ENCODE measurements at places on chromosomes 11 and 22. TPM values are rescaled to one million over a fixed set of nuclear protein-coding genes. Genes with fewer than 3 reads are reported as not detected.

DNA sequence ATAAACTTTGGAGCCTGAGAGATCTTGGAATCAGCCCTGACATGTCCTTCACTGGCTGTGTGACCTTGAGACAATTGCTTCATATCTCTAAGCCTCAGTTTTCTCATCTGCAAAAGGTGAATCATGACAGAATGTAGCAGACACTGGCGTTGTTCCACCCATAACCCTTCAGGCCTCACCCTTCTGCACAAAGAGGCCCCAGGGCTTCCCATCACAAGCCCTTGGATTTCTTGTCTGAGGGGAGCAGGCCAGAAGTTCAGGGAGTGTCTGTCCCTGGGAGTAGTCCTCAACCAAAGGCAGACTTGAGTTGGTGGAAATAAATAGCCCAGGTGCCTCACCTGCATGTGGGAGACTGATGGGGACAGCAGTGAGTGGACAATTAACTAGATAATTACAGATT, 16.6 kb downstream of the FGF3 start:
- no peak overlapping the region for H3K27ac ChIP-seq
- H3K36me3 ChIP-seq: no peaks in the 10 kb centered on the region
- DNase-seq: no peak
- peaks cover 8% of the 10 kb centered on the region for H3K27me3 ChIP-seq

TRIM29 gene
- not detected for total RNA-seq

DNA sequence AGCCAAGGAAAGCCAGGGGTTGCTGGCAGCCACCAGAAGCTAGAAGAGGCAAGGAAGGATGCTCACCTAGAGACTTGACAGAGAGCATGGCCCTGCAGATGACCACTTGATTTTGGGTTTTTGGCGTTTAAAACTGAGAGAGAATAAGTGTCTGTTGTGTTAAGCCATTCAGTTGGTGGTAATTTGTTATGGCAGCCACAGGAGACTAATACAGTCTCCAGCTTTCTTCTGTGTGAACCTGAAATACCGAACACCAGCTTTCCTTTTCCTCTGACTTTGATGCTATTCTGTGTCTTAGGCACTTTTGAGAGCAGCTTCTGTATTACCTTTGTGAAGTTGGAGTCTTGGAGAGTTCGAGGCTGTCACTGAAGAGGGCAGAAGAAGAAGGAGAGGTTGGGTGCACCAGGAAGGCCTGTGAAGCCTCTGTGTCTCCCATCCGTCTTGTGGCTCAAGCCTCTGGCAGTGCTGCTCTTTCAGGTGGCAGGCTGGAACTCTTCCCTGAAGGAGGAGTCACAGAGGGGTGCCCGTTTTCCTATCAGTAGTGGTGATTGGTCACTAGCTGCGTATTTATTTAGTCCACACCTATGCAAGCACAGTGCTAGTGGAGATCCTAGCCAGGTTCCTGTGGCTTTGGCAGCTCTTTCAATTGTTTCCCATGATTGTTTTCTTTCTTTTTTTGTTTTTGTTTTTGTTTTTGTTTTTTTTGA, 2.5 kb downstream of the TBC1D22A start:
- H3K4me3 ChIP-seq: no peak overlapping the region
- DNase-seq: no peak
- no peak overlapping the region for H3K27ac ChIP-seq

CENATAC gene
- 31.6 TPM for total RNA-seq

NRXN2 gene
- 2.7 TPM for total RNA-seq

DNA sequence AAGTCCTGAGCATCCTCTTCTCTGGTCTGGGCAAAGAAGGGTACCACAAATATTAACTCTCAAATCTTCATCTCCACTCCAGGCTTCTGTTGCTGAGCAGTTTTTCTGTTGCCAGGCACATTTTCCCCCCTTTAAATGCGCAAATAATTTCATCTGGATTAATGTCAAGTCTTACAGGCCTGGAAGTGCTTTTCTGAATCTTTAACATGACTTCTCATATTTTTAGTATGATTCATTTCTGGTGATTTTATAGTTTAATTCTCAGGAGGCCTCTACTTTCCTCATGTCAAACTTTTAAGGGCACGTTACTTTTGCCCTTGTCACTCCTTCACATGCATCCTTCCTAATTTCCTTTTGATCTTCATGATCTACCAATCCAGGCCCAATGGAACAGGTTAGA, 510.2 kb downstream of the METTL15 start:
- H3K27me3 ChIP-seq: no peaks in the 10 kb centered on the region
- H3K36me3 ChIP-seq: no peaks in the 10 kb centered on the region
- H3K4me1 ChIP-seq: peaks cover 37% of the 10 kb centered on the region

- no peaks in the 10 kb centered on the region for H3K36me3 ChIP-seq
- peaks cover 29% of the 10 kb centered on the region for H3K4me1 ChIP-seq
- peak overlapping the region; percentile 97 for H3K27ac ChIP-seq
- DNase-seq: no peak
Observed at GRCh38 chr22:30159561-30160353, 79.5 kb downstream of the HORMAD2 start.

DNA sequence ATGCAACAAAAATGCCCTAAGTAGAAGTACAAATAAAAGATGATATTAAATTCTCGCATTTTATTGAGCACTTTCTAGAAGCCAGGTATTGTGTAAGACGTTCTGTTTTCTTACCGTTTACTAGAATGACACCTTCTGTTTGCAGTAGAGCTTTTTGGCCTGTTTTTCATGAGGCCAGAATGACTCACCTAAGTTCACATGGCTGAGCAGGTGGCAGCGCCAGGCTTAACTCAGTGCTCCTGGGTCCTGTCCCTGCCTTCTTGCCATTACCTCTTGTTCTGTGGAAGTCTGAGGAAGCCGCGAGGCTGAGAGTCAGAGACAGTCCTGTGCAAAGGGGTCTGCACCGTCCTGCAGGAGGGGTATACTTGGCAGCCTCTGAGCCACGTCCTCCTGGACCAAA, 113.8 kb downstream of the ATXN10 start:
- no peak for DNase-seq
- peaks cover 9% of the 10 kb centered on the region for H3K36me3 ChIP-seq
- peak overlapping the region; percentile 62 for H3K27ac ChIP-seq
- peaks cover 74% of the 10 kb centered on the region for H3K4me1 ChIP-seq

DNA sequence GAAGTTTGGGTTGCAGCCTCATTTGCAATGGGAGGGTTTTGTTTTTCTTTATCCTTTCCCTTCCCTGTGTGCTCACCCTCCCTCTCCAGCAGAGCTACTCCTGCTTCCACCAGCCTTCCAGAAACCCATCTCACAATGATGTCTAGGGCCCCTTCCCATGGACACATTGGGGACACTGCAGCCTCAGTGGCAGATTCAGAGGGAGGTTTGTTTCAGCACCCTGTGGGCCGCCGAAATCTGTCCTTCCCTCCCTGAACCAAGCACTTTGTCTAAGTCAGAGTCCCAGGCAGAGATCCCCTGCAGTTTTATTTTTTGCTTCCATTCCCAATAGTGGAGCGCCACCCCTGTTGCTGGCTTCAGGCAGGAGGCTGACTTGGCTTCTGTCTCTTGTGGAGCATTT, 8.6 kb upstream of the SYNGR1 start:
- no peaks in the 10 kb centered on the region for H3K36me3 ChIP-seq
- H3K4me1 ChIP-seq: peaks cover 4% of the 10 kb centered on the region
- peaks cover 5% of the 10 kb centered on the region for H3K27me3 ChIP-seq
- no peak overlapping the region for H3K4me3 ChIP-seq
- no peak for DNase-seq

CLMP gene
- 24.8 TPM for total RNA-seq

KIRREL3 gene
- total RNA-seq: 1.9 TPM

DNA sequence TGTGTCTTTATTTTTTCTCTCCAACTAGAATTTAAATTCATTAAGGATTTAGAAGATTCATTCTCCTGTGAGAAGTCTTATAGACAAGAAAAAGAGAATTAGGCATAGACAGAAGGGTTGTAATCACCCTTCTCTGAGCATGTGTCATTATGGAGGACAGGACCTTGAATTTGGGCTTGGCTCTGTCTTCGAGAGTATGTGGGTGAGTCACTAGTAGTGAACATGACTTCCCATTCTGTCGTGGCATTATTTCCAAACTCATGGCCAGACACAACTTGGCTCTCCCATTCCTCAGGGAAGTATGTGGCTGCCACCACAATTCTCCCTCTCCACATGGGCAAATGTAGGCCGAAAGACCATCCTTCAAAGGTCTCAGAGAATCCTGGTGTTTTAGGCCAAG, 14.3 kb upstream of the ANKK1 start:
- no peak for DNase-seq
- peaks cover 2% of the 10 kb centered on the region for H3K36me3 ChIP-seq
- H3K4me3 ChIP-seq: no peak overlapping the region
- H3K27ac ChIP-seq: no peak overlapping the region
- peaks cover 4% of the 10 kb centered on the region for H3K4me1 ChIP-seq
- H3K27me3 ChIP-seq: peaks cover 5% of the 10 kb centered on the region

DNA sequence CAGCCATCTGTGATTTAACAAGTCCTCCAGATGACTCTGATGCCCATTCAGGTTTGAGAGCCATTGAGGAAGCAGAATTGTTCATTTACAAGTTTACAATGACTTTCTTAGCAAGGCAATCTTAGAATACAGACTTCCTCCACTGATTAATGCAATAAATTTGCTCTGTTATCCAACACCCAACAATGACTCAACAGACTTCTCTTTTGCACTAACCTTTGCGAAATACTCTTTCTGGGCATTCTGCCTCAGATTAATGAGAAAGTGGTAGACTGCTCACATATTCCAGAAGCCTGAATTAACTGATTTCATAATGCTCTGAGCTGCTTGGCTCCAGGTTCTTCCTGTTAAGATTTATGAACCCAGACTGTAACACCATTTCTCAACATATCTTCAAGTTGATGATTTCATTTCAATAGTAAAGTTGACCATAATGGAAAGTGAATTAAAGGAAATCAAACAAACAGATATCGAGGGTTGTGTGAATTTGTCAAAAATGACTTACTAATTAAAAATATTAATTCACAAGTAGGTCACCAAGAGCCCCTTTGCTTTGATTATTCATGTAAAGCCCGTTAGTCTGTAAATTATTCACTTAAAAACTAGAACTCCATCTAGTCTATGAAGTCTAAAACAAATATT, 70.5 kb upstream of the BLID start:
- peaks cover 2% of the 10 kb centered on the region for H3K36me3 ChIP-seq
- H3K27ac ChIP-seq: peak overlapping the region; percentile 31
- no peak for DNase-seq
- no peaks in the 10 kb centered on the region for H3K27me3 ChIP-seq
- H3K4me3 ChIP-seq: no peak overlapping the region
- H3K4me1 ChIP-seq: peaks cover 46% of the 10 kb centered on the region

CARD18 gene
- not detected for total RNA-seq

- no peak for DNase-seq
- H3K4me1 ChIP-seq: peaks cover 7% of the 10 kb centered on the region
- no peak overlapping the region for H3K4me3 ChIP-seq
- H3K27ac ChIP-seq: no peak overlapping the region
- H3K36me3 ChIP-seq: no peaks in the 10 kb centered on the region
Observed at GRCh38 chr11:40337118-40337517, 1122.3 kb downstream of the LRRC4C start.

GRCh38 chr11:103703954-103704353, 332.5 kb upstream of the DDI1 start:
- no peak overlapping the region for H3K4me3 ChIP-seq
- H3K27me3 ChIP-seq: no peaks in the 10 kb centered on the region
- no peak for DNase-seq
- H3K4me1 ChIP-seq: peaks cover 1% of the 10 kb centered on the region
- no peak overlapping the region for H3K27ac ChIP-seq
- H3K36me3 ChIP-seq: no peaks in the 10 kb centered on the region

DNA sequence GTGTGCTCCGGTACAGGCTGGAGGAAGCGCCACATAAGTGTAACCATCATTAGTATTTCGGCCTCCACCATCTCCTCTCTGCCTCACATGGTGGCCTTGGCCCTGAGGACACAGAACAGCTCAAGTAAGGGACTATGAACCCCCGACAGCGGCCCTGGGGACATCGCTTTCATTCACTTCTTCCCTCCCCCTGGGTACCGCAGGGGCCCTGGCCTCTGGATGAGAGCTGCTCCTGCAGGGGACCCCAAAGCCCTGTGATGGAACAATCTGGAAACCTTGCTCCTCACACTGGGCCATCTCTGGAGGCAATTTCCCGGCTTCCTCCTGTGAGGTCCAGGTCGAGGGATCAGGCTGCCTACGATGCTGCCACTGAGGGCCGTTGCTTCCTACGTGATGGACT, 565.5 kb downstream of the BRD1 start:
- no peaks in the 10 kb centered on the region for H3K27me3 ChIP-seq
- no peak overlapping the region for H3K4me3 ChIP-seq
- peak; percentile 79 for DNase-seq
- H3K4me1 ChIP-seq: no peaks in the 10 kb centered on the region
- H3K36me3 ChIP-seq: no peaks in the 10 kb centered on the region

DNA sequence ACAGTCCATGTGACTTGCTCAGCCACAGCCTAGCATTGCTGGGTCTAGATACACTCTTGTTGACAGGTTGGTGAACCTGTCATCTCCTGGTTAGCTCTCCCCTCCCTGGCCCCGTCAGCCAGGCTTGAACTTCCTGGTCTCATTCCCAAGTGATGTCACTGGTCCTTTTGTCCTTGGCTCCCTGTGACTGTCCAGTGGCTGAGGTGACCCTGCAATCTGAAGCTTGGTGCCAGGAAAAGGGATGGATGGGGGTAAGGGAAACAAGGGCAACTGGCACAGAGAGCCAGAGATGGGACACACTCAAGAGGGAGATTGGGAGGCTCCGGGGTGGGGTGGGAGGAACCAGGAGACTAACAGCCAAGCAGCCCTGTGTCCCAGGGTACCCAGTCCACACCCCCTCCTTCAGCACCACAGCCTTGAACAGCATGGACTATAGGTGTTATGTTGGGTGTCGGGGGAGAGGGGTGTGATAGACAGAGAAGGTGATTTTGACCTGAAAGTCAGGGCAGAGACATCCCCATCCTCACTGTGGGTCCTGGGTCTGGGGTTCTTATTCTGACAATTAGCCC, 63.8 kb upstream of the THY1 start:
- DNase-seq: peak; percentile 48
- no peaks in the 10 kb centered on the region for H3K4me1 ChIP-seq
- H3K4me3 ChIP-seq: no peak overlapping the region
- peaks cover 45% of the 10 kb centered on the region for H3K27me3 ChIP-seq
- no peak overlapping the region for H3K27ac ChIP-seq

ABTB2 gene
- 0.89 TPM for total RNA-seq

- no peaks in the 10 kb centered on the region for H3K36me3 ChIP-seq
- H3K27ac ChIP-seq: no peak overlapping the region
- no peaks in the 10 kb centered on the region for H3K4me1 ChIP-seq
- H3K27me3 ChIP-seq: no peaks in the 10 kb centered on the region
- no peak for DNase-seq
Observed at GRCh38 chr11:108545909-108546501, 47.6 kb downstream of the EXPH5 start.

SERPIND1 gene
- total RNA-seq: not detected

MRGPRE gene
- not detected for total RNA-seq

GRCh38 chr22:25702040-25702439, 39.9 kb upstream of the MYO18B start:
- H3K27ac ChIP-seq: no peak overlapping the region
- no peak overlapping the region for H3K4me3 ChIP-seq

MPEG1 gene
- total RNA-seq: not detected

GRCh38 chr11:126844789-126845188, 155.8 kb downstream of the KIRREL3 start:
- H3K27me3 ChIP-seq: no peaks in the 10 kb centered on the region
- no peak overlapping the region for H3K27ac ChIP-seq

- no peak for DNase-seq
- H3K27me3 ChIP-seq: peaks cover 3% of the 10 kb centered on the region
- peaks cover 2% of the 10 kb centered on the region for H3K36me3 ChIP-seq
- peaks cover 32% of the 10 kb centered on the region for H3K4me1 ChIP-seq
- no peak overlapping the region for H3K4me3 ChIP-seq
- no peak overlapping the region for H3K27ac ChIP-seq
Observed at GRCh38 chr11:44752300-44752699, 25.5 kb downstream of the TSPAN18 start.

- H3K4me3 ChIP-seq: no peak overlapping the region
- H3K4me1 ChIP-seq: peaks cover 9% of the 10 kb centered on the region
- no peaks in the 10 kb centered on the region for H3K36me3 ChIP-seq
Observed at GRCh38 chr11:75492181-75492820, 33.4 kb downstream of the GDPD5 start.
